ENCODE measurements at places on chromosomes 1 and 21. TPM values are rescaled to one million over a fixed set of nuclear protein-coding genes. Genes with fewer than 3 reads are reported as not detected.

GRCh38 chr1:225874431-225874830 is 7.7 kb downstream of the TMEM63A start:
- DNase-seq, result no peak

- no peak for DNase-seq
Measured at GRCh38 chr1:184027826-184028695, 9.5 kb downstream of the COLGALT2 start.

- no peak for DNase-seq
Measured at GRCh38 chr1:3677484-3677883, 25.2 kb downstream of the TP73 start.

The FMO1 gene
- total RNA-seq, result not detected

GRCh38 chr21:35294231-35294898 is 245.3 kb upstream of the RUNX1 start:
- no peak for DNase-seq

DNA sequence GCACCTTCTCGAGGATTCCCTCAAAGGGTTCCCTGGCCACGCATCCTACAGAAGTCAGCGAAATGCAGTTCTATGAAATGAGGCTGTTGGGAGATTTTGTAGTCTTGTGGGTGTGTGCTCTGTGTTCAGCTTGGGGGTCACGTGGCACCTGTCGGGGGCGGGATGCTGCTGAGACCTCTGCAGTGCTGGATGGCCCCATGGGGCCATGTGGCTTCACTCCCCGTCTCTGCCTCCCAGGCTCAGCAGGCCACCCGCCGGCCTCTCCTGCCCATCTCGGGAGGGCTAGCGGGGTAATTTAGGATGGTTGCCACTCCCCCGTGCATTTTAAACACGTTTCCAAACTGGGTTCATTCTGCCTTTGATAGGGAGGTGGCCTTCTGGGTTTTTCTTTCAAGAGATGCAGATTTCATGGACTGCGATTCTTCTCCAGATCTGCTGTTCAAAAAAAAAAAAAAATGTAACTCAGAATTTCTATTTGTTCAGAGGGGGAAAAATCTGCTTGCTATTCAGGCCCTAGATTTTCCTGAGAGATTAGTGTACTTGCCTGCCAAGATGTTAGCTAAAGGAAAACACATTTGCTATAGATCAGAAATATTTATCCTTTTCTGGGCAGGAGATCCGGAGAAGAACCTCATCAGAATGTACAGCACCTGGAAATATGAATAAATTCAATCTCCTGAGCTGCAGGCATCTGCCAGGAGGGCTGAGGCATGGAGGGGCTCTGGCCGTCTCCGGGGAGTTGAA is 277.2 kb upstream of the VAMP3 start:
- DNase-seq, result no peak

DNA sequence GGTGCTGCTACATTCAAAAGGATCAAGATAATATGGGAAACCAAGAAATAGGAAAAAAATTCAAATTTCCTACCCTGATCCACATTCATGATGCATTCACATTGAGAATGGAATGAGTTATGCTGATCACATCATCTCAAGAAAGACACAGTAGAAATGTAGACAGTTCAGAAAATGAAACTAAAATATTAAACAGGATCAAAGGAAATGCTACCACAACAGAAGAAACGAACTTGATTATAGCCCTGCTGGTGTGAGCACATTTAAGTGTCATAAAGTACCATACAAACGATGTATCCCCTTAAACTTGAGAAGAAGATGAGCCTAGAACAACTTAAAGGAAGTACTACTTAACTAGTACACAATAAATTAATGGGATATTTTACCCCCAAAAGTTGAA is 21.3 kb downstream of the SYDE2 start:
- DNase-seq, result peak; percentile 61

DNA sequence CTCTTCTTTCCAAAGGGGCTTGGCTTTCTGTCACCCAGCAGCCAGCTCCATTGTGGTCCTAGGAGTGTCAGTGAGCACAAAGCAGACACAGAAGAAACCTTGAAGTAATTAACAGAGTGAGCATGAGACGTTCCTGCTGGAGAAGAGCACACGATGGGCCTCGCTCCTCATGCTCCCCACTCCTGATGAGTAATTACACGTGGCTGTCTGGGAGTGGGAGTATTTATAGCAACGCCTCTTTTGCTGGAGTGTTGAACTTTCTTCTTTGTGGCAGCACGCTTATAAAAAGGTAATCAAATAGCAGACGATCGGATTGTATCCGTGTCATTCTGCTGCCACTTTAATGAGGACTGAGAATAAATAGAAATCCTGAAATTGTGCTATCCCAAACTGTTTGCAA is 185.8 kb downstream of the CAMTA1 start:
- DNase-seq, result no peak

GRCh38 chr1:99737016-99737415 is 29.4 kb downstream of the FRRS1 start:
- no peak for DNase-seq

DNA sequence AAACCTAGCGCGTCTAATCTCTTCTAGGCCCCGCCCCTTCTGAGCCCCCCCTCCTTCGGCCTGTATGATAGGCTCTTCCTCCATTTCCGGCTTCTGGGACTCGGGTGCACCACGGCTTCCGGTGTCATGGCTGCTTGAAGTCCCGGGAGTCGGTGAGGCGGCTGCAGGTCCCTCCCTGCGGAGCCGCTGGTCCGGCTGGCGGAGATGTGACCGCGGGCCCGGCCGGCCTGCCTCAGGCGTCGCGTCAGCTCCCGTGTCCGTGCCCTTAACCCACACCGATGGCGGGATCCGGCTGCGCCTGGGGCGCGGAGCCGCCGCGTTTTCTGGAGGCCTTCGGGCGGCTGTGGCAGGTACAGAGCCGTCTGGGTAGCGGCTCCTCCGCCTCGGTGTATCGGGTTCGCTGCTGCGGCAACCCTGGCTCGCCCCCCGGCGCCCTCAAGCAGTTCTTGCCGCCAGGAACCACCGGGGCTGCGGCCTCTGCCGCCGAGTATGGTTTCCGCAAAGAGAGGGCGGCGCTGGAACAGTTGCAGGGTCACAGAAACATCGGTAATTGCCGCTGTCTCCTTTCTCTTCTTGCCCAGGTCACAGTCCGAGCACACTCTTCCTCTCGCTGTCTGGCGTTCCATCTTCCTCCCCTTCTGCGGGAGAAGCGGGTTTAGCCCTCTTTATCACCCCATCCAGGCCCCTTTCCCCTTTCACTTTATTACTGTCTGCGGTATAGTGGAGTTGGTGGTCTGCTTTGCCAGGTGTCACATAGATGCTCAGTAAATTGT is at the start of gene UHMK1:
UHMK1 (plus strand) TSS at position 96 of the 773 bp plus-strand sequence; CDS start at position 279, 183 bp downstream.
- peak; percentile 96 for DNase-seq

GRCh38 chr1:201626629-201627275 is 87.8 kb downstream of the NAV1 start:
- DNase-seq, result no peak

DNA sequence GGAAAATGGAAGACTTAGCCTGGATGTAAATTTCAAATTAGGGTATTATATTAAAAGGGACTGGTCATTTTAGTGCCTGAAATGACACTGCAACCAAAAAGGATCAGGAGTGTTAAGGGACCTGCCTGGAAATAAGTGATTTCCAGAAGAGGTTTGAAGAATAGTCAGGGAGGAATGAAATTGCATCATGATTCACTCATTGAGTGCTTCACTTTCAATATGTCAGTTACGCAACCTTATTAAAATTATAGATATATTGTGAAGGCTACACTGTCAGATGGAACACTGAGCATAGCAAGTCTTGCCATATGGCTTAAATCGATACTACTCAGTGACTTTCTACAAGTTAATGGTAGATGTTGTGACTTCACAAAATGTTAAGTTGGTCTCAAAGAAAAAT is 275.2 kb upstream of the DPYD start:
- no peak for DNase-seq

The AUNIP gene
- total RNA-seq, result 12.0 TPM

- DNase-seq, result no peak
Measured at GRCh38 chr21:15014221-15014620, 50.6 kb downstream of the NRIP1 start.

DNA sequence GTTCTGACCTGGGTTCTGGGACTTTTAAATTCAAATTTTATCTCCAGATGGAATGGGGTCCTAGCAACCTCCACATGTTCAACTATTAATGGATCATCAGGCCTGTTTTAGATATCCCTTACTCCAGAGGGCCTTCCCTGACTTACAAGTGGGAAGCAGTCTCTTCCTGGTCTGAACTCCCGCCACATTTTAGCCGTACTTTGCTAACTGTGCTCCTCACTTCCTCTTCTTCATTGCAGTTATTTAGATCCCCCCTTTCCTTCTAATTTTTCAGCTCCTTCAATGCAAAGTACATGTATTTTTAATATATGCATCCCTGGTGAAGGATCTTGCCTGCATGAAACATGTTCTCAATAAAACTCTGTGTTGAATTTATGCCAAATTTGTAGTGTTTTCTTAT is 3.7 kb downstream of the CD1A start:
- no peak for DNase-seq

The HMGCS2 gene
- total RNA-seq, result not detected

The CFAP57 gene
- not detected for total RNA-seq

GRCh38 chr21:34372321-34372720 is 3.0 kb upstream of the SMIM11 start:
- DNase-seq, result peak; percentile 53

- DNase-seq, result no peak
Measured at GRCh38 chr1:41103766-41104165, 82.2 kb upstream of the SLFNL1 start.

- no peak for DNase-seq
Measured at GRCh38 chr1:22203335-22203734, 60.4 kb upstream of the WNT4 start.

The RXRG gene
- total RNA-seq, result not detected

The PAQR6 gene
- 4.6 TPM for total RNA-seq

GRCh38 chr1:245246433-245246832 is 91.6 kb downstream of the KIF26B start:
- DNase-seq, result no peak

GRCh38 chr1:12244078-12244477 is 14.2 kb downstream of the VPS13D start:
- peak; percentile 62 for DNase-seq

DNA sequence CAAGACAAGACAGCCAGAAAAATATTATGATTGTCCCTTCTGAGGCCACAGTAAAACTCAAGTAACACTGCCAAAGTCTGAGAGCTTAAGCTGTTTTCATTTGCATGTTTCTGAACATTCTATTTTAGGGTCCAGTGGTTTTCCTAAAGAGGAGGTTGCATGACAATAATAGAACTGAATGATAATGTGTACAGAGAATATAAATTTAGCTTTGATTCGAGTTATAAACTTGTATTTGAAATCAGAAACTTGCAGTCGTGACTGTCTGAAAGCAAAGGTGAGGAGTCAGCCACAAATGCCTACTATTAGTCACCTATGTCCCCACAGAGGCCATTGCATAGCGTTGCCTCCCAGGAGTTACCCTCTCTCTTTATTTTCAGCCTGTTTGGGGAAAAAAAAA is 363.1 kb upstream of the ADGRL2 start:
- no peak for DNase-seq

- DNase-seq, result no peak
Measured at GRCh38 chr1:48294656-48295055, 72.1 kb downstream of the SLC5A9 start.

GRCh38 chr1:222068937-222069336 is 327.0 kb upstream of the DUSP10 start:
- no peak for DNase-seq

- no peak for DNase-seq
Measured at GRCh38 chr1:237507005-237507404, 383.7 kb downstream of the ZP4 start.

The LCE5A gene
- not detected for total RNA-seq

GRCh38 chr1:94727846-94728715 is 92.1 kb upstream of the SLC44A3 start:
- no peak for DNase-seq

The NUF2 gene
- 41.9 TPM for total RNA-seq

DNA sequence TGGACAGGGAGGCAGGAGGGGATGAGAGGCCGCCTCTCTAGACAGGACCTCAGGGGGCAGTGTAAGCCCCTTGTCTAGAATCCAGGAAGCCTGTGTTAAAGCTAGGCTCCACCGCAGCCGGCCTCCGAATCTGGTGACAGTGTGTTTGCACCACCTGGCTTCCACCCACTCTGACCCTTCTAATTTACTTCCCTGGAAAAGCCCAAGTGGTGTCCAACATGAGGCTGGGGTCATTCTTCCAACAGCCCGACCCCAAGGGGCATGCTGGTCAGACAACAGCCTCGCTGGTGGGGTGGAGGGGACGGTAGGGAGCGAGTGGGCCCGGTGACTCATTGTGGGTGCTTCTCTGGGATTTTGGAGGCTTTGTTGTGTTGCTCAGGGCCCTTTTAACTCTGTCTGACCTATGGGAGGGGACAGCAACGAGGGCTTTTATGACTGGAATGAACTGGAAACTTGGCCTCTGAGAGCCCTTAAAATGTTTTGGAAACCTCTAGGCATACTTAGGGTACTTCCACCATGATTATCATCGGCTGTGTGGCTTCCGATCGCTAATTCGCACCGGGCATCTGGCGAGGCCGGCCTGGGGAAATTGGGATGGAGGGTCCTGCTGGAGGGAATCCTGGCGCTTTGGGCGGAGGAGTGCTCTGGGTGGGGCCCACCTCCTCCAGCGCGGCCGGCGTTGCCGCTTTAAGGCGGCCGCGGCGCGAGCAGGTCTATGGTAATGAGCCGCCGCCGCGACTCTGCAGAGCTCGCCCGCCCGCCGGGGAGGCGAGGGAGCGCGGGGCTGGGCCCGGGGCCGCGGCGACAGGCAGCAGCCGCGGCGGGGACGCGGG is at the start of gene CELSR2:
CELSR2 (plus strand) TSS at position 743 of the 833 bp plus-strand sequence. CDS start 541 bp downstream, outside the sequence.
- DNase-seq, result peak; percentile 92

The RPTN gene
- total RNA-seq, result not detected

GRCh38 chr1:68111519-68112436 is 61.4 kb upstream of the DIRAS3 start:
- no peak for DNase-seq

DNA sequence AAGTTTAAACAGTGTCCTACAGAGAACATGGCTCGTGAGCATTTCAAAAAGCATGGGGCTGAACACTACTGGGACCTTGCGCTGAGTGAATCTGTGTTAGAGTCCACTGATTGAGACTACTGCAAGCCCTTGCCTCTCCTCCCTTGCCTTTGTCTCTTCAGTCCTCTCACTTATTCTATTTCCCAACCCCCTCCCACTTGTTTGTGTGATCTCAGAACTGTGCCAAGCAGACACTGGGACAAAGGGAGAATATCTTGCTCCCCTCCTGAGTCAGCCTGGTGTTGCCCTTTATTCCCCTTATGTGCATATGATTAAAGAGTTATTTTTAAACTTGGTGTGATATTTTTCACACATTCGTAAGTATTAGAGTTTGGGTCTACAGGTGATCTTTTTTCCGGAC is 11.1 kb upstream of the RPRD2 start:
- no peak for DNase-seq

DNA sequence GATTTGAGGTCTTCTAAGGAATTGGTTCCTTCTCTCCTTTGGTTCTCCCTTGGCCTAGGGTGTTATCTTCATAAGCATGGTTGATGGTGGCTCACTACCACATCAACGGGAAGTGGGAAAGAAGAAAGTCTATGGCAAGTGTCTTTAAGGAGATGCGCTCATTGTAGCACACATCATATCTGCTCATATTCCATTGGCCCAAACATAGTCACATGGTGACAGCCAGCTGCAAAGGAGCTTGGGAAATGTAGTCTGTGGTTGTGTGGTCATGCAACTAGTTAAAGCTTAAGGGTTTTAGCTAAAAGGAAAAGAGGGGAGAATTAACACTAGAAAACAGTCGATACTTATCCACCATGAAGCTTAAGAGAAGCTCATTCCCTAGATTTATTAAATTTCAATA is 11.4 kb upstream of the MRPS6 start:
- DNase-seq, result peak; percentile 63

All from activated CD4-positive, alpha-beta T cell treated with anti-CD3 and anti-CD28 coated beads, Interleukin-2, amount 10 ng/mL, durations not matched to agents 24 days and 14 days (primary cell).